ENCODE measurements at places on chromosomes 11 and 22.

- DNase-seq = peak; percentile 97
Measured at GRCh38 chr22:32622004-32622743, 147.6 kb downstream of the FBXO7 start.

DNA sequence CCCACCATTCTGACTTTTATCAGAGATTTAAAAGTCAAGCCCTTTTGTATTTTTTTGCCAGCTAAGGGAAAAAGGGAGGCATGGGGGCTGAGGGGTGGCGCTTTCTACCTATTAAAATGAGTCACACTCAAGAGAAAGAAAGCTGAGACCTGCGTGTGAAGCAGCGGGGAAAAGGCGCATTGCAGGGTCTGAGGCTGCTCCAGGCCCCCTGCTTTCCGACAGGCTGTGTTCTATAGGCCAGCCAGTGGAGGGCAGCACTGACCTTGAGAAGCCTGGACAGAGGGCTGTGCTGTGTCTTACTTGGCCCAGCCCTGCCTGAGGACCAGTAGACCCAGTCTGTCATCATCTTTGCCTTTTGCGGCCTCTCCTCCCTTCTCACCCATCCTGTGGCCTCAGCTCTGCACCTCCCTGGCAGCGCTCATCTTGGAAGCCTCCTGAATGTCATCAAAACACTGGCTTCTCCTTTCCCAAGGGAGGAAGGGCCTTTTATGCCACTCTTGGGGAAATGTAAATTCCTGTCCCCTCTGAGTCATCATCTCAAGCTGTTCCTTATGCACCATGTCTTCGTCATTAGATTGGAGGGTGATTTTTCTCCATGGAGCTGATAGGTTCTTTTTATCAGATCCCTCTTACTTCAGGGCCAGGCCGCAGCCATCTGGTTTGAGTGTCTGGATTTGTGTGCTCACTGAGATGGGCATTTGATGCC, 12.6 kb upstream of the MAPK8IP1 start:
- DNase-seq = peak; percentile 59

GRCh38 chr11:1839924-1840779, 1.4 kb downstream of the TNNI2 start:
- DNase-seq = peak; percentile 72

DNA sequence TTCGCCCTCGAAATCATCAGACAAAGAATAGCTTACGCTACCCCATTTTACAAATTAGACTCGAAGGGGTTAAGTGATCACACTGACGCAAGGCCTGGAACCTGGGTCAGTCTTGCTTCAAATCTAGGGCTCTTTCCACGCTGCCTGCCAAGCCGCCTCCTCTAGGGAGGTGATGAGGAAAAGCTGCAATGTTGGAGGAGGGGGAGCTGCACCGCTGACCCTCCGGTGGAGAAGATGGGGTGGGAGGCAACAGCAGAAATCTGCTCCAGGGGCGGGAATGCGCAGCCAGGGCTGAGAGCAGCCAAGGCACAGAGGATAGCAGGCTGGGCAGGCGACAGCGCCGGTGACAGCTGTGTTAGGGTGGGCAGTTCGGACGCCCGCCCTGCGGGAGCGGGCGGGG, 595 bp downstream of the SYVN1 start:
- peak; percentile 94 for DNase-seq

Data from muscle of leg (tissue), 16 donors.